ENCODE measurements at places on chromosomes 4 and X.

DNA sequence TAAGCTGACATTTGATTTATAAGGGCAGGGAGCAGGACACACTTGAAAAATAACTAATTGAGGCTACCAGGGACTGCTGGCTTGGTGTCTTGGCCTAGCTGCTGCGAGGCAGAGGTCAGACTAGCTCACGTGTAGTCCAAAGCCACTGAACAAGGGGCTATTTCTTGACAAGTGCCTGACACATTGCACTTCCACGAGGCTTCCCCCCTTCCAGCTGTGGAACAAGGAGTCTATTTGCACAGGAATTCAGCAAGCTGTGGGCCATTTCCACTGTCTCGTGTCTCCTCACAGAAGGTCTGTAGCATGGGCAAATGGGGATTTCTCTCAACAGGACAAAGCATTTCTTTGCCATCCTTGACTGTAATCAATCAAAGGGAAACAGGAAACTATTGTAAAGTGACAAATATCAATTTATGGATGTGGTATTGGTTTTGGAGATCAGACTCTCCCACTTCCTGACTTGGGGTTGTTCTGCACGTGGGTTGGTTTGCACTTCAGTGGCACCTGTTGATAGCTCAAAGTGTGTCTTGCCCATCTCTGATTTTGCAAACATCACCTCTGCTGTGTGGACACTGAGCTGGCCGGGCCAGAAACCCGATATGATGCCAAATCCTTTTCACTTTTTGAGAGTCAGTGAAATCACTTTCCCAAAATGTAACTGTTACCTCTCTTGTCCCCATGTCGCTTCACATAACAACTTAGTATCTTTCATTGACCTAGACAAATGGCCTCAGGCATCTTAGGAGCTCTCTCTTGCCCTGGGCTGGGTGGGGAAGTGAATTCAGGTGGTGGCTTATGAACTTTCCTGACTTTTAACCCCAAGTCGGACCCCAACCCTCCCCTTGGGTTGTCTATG is 107.4 kb upstream of the MAMLD1 start:
- DNase-seq: no peak

- DNase-seq: no peak
These were observed 225.3 kb upstream of the LNX1 start for GRCh38 chr4:53816561-53816960.

GRCh38 chr4:179695175-179695574 is 2252.9 kb upstream of the AGA start:
- no peak for DNase-seq

GRCh38 chr4:110005461-110006056 is 92.9 kb downstream of the EGF start:
- no peak for DNase-seq

DNA sequence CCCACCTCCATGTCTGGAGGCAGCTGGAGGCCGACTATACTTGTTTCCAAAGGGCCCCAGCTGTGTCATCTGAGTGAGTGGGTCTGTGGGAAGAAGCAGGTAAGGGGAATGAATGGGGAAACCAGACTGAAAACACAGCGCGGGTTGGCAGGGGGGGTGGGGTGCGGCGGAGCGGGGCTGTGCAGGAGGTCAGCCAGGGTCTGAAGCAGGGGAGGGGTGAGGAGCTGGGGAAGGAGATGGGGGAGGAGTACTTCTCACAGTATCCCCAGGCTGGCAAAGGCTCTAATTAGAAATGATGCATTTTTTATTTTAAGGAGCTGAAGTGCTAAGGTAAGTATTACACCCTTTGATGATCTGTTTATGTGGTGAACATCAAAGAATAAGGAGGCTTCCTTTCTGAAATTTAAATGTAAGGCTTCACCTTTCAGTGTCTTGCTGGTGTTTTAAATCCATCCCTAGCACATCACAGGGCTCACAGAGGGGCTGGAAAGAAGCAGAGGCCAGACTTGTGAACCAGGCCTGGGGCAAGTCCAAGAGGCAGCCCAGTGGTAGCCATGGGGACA is 37.5 kb downstream of the SMIM20 start:
- no peak for DNase-seq

DNA sequence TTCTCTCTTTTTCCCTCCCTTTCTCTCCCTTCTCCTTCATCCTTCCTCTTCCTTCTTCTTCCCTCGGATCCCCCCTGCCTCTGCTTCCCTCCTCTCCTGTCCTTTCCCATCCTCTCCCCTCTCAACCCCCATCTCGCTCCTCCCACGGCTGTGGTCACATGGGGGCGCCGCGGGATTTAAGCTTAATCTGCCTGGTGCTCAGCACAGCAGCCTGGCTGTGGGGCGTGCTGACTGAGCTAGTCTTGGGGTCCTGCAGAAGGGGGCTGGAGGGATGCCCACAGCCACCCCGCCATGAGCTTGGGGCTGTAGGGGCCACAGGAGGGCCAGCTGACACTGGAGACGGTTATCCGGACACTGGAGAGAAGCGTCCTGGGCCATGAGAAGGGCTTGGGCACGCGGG is 10.7 kb downstream of the SMIM10L2A start:
- no peak for DNase-seq

GRCh38 chr4:108867476-108867875 is 104.6 kb upstream of the ETNPPL start:
- DNase-seq: no peak

GRCh38 chr4:112818594-112818965 is 181.6 kb downstream of the LARP7 start:
- peak; percentile 26 for DNase-seq

GRCh38 chr4:153649572-153649991 is 34.5 kb upstream of the TLR2 start:
- DNase-seq: peak; percentile 28

DNA sequence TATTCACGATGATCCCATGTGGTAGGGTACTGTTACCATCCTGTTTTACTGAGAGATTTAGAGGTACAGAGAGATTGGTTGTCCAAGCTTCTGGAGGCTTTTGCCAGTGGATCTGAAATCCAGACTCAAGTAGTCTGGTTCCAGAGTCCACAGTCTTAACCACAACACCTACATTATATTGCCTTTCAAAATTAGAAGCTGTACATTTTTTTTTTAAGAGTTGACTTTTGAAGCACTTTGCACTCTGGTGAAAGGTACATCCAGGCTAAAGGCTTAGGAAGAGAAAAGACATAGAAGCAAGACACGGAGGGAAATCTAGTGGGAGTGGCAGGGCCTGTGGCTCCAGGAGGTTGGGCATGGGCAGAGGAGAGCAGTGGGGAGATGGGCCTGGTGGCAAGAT is 122.1 kb downstream of the AFF1 start:
- no peak for DNase-seq

DNA sequence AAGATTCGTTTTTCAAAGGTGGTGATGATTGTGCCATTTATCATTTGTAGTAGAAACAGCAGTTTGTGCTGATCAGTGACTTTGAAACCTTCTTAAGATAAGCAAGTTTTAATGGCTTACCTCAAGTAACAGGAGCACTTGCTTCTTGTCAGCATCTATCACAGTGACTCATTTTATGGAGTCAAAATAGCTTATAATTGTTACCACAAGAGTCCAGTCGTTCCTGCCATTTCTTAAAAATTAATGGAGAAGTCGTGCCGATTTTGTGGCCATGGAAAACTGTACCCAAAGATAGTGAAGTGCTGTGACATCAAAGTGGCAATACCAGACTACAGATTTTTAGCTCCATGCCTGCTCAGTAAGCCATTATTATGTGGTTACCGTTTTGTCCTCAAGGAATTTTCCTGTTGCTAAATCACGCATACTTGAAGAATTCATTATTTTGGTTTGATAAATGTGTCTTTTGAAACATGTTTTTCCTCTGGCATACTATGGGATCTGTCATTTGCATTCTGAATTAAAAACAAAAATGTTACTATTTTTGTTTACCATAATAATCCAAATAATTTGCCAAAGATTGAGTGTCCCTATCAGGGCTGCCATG is 129.9 kb downstream of the CBR4 start:
- DNase-seq: no peak

DNA sequence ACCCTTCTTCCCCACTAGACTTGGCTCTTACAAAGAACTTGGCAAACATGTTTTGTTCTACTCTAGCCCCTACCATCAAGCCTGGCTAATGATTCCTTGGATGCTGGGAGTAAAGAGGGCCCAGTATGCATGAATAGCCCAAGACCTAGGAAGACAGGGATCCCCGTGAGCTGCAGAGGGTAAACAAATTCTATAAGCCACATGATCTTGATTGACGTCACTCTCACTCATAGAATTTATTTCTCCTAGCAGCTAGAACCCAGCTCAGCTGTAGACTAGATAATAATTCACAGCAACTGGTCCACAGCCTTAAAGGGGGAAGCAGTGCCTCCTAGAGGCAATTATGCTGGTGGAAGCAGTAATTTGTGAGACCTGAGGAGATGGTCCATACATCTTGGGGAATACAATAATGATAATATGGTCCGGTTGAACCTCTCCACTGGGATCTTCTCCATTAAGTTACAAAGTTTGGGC is 16.1 kb upstream of the USO1 start:
- DNase-seq: peak; percentile 75

DNA sequence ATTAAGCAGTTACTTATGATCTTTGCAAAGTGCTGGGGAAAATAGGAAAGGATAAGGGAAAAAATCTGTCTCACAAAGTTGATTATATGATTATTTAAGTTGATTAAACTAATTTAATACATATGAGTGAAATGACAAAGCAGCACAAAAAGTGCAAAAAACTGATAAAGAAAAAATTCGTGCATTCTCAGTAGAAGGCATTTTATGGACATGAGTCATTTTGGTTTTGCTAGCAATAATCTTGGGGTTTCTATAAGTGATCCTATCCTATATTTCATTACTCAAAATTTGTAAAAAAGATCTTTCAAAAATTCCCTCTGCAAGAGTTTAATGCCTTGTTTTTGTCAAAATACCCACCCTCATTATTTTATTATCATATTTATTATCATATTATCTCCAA is 224.2 kb upstream of the ANXA10 start:
- DNase-seq: no peak

- DNase-seq: peak; percentile 10
These were observed 179.9 kb downstream of the KCNIP4 start for GRCh38 chr4:21768349-21769310.

DNA sequence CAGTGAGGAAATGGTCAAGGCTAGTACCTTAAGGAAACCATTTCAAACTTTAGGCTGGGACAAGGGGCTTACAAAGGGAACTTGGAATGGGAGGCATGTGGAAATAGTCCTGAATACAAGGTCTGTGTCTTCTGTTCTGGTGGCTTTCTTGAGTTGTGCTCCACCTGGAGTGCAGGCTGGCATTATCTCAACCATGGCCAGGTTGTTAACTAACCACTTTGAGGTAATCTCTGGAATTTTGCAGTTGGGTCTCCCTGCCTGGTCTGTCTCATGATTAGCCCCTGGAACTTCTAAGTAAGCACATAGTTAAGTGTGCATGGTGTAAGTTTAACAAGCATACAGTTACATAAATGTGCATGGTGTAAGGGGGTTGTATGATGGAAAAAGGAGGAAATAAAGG is 77.5 kb downstream of the PCDH18 start:
- DNase-seq: no peak

- DNase-seq: no peak
These were observed 257.4 kb downstream of the CFAP299 start for GRCh38 chr4:80592950-80593349.

- no peak for DNase-seq
These were observed 99.0 kb downstream of the WFS1 start for GRCh38 chr4:6368601-6369000.

GRCh38 chr4:35503435-35503834 is 740.9 kb downstream of the ARAP2 start:
- DNase-seq: no peak

- no peak for DNase-seq
These were observed 10.9 kb upstream of the RHOXF2 start for GRCh38 chrX:120147537-120147936.

- no peak for DNase-seq
These were observed 516.1 kb upstream of the DIPK2B start for GRCh38 chrX:45716750-45717149.

DNA sequence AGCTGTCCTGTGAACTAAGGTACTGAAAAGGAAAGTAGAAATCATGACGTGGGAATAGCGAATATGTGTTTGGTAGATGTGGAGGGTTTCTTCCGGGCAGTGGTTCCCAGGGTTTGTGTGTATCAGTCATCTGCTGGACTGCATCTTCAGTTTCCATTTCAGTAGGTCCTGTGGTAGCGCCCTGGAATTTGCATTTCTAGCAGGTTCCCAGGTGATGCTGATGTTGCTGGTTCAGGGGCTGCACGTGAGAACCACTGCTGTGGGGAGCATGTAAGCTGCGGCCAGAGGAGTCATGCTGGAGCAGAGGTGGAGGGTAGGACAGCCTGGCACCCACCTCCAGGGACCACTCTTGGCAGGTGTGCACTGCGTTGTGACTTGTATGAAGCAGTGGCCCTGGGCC is 47.1 kb downstream of the ARHGAP10 start:
- no peak for DNase-seq

GRCh38 chrX:108485960-108486359 is 46.3 kb downstream of the COL4A5 start:
- no peak for DNase-seq

DNA sequence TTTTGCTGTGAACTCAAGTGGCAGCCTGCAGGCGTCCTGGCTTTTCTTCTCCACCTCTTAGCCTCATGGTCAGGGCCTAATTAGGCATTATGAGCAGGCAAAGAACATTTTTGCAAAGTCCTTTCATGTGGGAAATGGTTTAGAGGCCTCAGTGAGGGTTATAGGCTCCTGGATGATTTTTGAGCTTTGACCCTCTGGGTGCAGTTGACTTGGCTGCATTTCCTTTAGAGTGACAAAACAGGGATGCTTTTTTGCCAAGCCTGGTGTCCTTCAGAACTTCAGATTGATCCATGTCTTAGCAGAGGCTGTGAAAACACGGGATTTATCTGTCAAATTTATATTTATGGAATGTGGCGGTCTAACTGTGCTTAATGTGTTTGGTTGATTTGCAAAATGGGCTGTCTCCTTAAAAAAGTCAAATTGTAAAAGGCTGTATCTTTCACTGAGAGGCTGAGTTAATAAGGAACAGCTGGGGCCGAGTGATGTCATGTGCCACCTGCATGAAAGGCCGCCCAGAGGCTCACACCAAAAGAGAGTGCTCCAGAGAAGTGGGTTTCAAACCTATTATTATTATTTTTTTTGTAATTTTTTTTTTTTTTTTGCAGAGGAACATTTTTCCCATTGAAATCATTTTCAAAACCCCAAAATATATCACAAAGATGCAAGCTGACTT is 192.2 kb upstream of the ARX start:
- no peak for DNase-seq

DNA sequence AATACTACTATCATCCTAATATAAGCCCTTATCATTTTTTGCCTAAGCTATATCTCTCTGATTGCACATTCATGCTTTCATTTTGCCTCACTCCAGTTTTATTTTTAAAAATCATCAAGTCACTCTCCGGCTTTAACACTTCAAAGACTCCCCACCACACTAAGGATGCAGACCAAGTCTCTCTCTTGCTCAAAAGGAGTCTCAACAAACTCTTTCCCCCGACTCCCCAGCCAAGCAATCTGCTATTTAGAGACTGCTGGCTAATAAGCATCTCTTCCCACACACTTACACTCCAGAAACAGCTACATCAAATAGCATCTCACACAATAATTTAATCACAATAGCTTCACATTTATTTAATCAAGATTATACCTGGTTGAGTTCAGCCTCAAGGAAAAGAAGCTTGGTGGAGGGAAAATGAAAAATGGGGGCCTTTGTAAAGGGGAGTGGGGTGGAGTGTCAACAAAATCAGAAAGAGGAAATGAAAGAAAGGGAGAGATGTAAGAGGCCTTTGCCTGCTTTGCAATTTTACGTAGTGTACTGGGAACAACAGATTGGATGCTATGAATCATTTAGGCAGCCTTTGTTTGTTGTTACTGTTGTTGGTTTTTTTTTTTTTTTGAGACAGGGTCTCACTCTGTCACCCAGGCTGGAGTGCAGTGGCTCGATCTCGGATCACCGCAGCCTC is 104.1 kb upstream of the MCF2 start:
- DNase-seq: no peak

- no peak for DNase-seq
These were observed 53.9 kb downstream of the FGFBP1 start for GRCh38 chr4:15884666-15885065.

Measured in activated CD8-positive, alpha-beta T cell treated with anti-CD3 and anti-CD28 coated beads for 36 hours (primary cell).